ENCODE measurements at places on chromosomes 5 and 9. TPM values are rescaled to one million over a fixed set of nuclear protein-coding genes. Genes with fewer than 3 reads are reported as not detected.

Gene ANKRD18A
- total RNA-seq, result 14.4 TPM

Gene TMEM252
- not detected for total RNA-seq

GRCh38 chr5:135423846-135424168 lies 23.3 kb downstream of the DCANP1 start:
- H3K27me3 ChIP-seq, result no peaks in the 10 kb centered on the region
- H3K36me3 ChIP-seq, result peaks cover 8% of the 10 kb centered on the region
- H3K27ac ChIP-seq, result no peak overlapping the region
- no peaks in the 10 kb centered on the region for H3K4me1 ChIP-seq
- no peak overlapping the region for H3K4me3 ChIP-seq

- peaks cover 55% of the 10 kb centered on the region for H3K36me3 ChIP-seq
- H3K4me3 ChIP-seq, result no peak overlapping the region
- no peak overlapping the region for H3K27ac ChIP-seq
- no peak for DNase-seq
These were observed 4.3 kb upstream of the DDX41 start for GRCh38 chr5:177520916-177521513.

GRCh38 chr5:14659821-14660607 lies 4.5 kb upstream of the OTULIN start:
- H3K36me3 ChIP-seq, result peaks cover 10% of the 10 kb centered on the region
- H3K4me1 ChIP-seq, result no peaks in the 10 kb centered on the region
- DNase-seq, result no peak
- no peaks in the 10 kb centered on the region for H3K27me3 ChIP-seq
- no peak overlapping the region for H3K27ac ChIP-seq

GRCh38 chr9:109986521-109986991 lies 206.6 kb downstream of the PALM2AKAP2 start:
- H3K4me3 ChIP-seq, result no peak overlapping the region
- no peak overlapping the region for H3K27ac ChIP-seq
- no peaks in the 10 kb centered on the region for H3K4me1 ChIP-seq
- no peaks in the 10 kb centered on the region for H3K27me3 ChIP-seq
- DNase-seq, result no peak
- peaks cover 4% of the 10 kb centered on the region for H3K36me3 ChIP-seq

DNA sequence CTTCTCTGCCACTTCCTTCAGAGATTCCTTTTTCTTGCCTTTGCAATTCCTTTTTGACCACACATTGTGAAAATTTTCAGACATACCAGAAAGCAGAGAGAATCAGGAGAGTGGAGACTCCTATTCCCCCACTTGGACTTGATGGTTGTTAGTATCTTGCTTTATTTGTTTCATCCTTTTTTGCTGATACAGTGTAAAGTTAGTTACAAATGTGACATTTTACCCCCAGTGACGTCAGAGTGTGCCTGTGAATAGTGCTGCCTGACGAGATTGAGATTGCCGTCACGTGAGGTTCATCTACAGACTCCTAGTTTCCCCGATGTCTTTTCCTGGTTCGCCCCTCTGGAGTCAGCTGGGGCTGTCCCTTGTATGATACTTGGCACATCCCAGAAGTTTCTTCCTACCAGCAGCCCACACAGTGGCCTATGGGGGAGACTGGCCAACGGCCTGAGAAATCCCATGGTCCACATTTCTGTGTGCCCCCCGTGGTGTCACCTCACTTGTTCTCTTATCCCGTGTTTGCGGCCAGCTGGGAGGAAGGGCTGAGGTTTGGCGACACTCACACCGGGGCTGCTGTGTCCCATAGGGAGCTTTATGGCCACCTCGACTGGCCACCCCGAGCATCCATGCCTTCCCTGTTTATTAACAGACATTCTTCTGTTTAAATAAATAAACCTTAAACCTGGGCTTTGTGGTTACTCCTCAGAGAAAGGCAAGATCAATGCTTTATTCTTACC lies 48.2 kb upstream of the CACNA1B start:
- peaks cover 66% of the 10 kb centered on the region for H3K36me3 ChIP-seq
- no peaks in the 10 kb centered on the region for H3K27me3 ChIP-seq
- no peak for DNase-seq
- H3K27ac ChIP-seq, result no peak overlapping the region
- no peaks in the 10 kb centered on the region for H3K4me1 ChIP-seq

DNA sequence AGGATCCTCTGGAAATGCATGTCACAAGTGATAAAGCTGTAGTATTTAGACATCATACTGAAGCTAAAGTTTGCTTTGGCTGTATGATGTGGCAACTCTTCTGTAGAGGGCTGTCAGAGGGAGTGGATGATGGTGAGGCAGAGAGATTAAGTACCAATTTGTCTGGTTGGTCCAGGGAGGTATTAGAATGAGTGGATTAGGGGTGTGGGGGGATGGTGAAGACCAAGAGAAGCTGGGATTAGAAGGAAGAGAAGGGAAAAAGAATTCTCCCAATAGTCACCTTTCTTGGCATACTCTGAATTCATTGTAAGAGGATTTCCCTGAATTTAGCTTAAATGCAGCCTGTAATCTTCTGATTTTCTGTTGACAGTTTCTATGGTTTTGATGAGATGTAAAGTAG lies 3.6 kb downstream of the PCDHAC2 start:
- DNase-seq, result no peak
- no peak overlapping the region for H3K4me3 ChIP-seq
- H3K36me3 ChIP-seq, result peaks cover 2% of the 10 kb centered on the region
- no peak overlapping the region for H3K27ac ChIP-seq

All from H9 (cell line).